ENCODE measurements at places on chromosomes 2 and 18.

- no peak for DNase-seq
These were observed 25.2 kb upstream of the GMPPA start for GRCh38 chr2:219473511-219473910.

GRCh38 chr18:41338341-41338740 lies 616.7 kb upstream of the PIK3C3 start:
- DNase-seq, result no peak

DNA sequence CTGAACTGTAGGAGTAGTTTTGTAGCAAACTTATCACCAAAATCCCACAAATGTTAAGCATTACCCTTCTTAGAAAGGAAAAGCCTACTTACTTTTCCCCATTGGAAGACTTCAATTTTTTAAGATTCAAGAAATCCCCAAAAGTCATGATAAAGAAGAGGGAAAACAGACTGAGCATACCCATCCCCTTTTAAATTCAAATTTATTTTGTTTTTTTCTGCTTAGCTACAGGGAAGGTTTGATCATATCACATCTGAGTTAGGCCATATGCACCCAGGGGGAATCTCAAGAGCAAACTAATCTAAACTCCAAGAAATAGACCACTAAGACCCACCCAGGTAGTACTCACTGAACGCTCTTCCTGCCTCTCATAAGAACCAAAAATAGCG lies 174.6 kb downstream of the TGIF1 start:
- no peak for DNase-seq

- DNase-seq, result no peak
These were observed 103.0 kb upstream of the TEX51 start for GRCh38 chr2:126795656-126796055.

GRCh38 chr2:134412639-134412999 lies 158.7 kb downstream of the MGAT5 start:
- DNase-seq, result no peak

GRCh38 chr2:67515056-67515455 lies 117.9 kb downstream of the ETAA1 start:
- no peak for DNase-seq
